Frontal cortex (tissue), 4 donors: ENCODE measurements at places on chromosomes 11 and 22.

DNA sequence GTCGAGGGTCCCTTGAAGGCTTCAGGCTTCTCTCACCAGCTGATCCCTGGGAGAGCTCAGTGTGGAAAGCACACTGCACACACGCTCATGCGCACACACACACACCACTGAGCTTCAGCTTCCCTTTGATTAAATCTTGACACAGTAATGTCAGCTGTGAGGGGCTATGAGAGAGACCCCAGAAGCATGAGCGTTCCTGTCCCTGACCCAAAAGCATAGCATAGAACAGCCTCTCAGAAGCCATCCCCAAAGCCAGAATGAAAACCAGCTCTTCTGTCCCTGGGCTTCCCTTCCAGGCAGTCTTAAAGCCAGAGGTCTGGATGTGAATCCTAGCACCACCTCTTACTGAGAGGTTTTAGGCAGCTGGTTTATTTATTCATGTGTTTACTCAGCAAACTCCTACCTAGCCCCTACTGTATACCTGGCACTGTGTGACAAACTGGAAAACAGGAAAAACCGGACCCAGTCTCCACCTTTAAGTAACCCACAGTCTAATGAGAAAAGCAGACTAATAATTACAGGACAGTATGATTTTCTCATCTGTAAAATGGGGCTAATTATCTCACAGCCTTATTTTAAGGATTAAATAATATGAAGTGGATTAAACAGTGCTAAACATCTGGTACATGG lies 15.9 kb downstream of the GALNT18 start:
- DNase-seq = no peak

GRCh38 chr11:56950510-56950909 lies 38.2 kb upstream of the OR5AK2 start:
- DNase-seq = no peak

DNA sequence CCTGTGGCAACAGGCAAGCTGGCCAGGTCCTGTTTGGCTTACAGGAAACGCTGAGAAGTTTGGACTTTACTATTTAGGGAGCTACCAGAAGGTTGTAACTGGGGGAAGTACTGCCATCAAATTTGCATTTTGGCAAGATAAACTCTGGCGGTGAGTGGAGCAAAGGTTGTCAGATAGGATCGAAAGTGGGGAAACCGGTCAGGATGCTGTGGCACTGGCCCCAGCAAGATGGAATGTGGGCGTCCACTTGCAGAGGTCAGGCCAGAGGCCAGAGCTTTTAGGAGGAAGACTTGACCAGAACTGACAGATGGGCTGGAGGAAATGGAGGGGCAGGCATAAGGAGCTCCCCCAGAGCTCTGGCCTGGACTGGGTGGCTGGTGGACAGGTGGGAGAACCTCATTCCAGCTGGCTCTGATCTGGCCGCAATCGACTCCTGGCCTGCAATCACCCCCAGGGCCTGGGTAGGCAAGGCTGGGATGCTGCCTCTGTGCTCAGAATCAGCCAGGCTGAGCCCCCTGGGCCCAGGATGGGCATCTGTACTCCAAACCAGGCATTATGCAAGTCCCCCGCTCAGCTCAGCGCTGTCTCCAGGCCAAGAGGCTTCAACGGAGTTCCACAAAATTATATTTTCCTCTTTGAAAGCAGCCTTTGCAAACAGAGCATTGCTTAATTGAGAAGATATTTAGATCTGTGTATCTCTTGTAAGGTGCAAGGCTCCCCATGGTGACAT lies 178.3 kb upstream of the NECTIN1 start:
- DNase-seq = no peak

DNA sequence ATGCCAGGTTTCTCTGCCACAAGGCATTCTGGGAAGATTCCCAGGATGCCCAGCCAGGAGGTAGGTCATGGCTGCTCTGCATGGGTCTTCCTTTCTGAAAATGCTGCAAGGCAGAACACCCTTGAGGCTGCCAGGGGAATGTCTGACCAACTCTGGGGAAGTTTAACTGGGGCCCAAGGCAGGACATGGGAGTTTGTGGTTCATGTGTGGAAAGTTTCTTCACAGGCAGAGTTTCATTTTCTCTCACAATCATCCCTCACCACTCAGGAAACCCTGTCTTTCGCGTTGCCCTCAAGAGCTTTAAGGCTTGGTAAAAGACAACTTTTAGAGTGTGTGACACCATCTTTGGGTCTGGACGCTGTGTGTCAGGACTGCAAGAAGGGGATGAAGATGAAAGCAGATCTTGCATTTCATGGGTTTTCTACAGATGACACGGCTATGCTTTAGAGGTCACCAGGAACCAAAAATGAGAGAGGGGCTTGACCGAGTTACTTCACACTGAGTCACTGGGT lies 133.5 kb downstream of the CD44 start:
- DNase-seq = no peak

GRCh38 chr22:39234472-39234787 lies 10.4 kb downstream of the PDGFB start:
- no peak for DNase-seq
